ENCODE measurements at places on chromosomes 13 and 19. TPM values are rescaled to one million over a fixed set of nuclear protein-coding genes. Genes with fewer than 3 reads are reported as not detected.

DNA sequence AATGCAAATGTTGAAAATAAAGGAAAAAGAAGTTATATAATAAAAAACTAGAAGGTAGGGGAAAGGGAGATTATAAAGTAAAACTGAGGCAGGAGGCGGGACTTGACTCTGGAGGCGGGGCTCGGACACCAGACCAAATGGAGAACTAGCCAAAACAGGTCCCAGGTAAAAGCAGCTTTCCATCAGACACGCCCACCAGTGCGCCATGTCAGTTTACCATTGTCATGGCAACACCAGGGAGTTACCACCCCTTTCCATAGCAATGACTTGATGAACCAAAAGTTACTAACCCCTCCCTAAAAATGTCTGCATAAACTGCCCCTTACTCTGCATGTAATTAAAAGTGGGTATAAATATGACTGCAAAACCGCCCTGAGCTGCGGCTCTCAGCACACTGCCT lies 70.9 kb downstream of the PEPD start:
- H3K4me1 ChIP-seq = no peaks in the 10 kb centered on the region
- DNase-seq = no peak
- H3K27me3 ChIP-seq = no peaks in the 10 kb centered on the region
- H3K4me3 ChIP-seq = no peak overlapping the region
- H3K36me3 ChIP-seq = no peaks in the 10 kb centered on the region

- no peaks in the 10 kb centered on the region for H3K27me3 ChIP-seq
- DNase-seq = no peak
- H3K36me3 ChIP-seq = peaks cover 5% of the 10 kb centered on the region
- H3K4me3 ChIP-seq = no peak overlapping the region
These were observed 108.6 kb downstream of the PIBF1 start for GRCh38 chr13:72890546-72890945.

DNA sequence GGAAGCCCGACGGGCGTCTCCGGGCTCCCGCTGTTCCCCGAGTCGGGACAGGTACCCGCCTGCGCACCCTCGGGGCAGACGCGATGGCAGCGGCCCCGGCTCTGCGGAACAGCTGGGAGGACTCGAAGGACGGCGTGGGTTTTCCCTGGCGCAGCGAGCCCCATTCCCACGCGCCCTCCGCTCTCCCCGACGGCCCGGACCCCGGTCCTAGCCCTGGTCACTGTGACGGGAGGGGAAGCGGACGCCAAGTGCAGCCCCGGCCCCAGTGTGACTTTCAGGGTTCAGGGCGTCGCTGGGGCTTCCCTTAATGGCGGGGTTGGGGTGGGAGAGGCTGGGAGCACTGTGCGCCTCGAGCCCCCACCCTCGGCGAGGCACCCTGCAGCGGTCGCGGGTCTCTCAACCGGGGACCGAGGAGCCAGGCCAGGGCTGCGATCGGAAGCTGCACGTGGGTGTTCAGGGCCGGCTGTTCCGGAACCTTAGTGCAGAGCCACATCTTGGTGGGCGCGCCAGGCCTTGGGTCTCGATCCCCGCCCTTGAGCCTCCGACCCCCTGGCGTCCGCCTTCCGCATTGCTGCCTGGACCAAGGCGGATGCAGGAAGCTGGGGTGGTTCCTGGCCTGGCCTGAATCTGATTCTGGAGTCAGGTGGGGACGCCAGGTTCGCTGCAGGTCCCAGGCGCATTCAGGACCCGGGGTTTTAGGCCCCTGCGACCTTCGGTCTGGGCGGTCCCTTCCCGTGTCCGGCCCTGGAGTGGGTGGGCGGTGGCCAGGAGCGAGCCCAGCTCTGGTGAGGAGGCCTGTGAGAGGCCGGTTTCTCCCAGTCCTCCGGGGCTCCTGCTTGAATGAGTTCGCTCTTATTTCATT lies 3.5 kb downstream of the LGALS7B start:
- no peaks in the 10 kb centered on the region for H3K4me1 ChIP-seq
- no peak for DNase-seq
- H3K27ac ChIP-seq = peak overlapping the region; percentile 80
- H3K4me3 ChIP-seq = peak overlapping the region; percentile 7
- no peaks in the 10 kb centered on the region for H3K36me3 ChIP-seq

- H3K4me3 ChIP-seq = no peak overlapping the region
- H3K27ac ChIP-seq = no peak overlapping the region
- DNase-seq = no peak
- no peaks in the 10 kb centered on the region for H3K27me3 ChIP-seq
These were observed 16.2 kb upstream of the ZNF544 start for GRCh38 chr19:58212336-58213074.

- no peaks in the 10 kb centered on the region for H3K27me3 ChIP-seq
- no peaks in the 10 kb centered on the region for H3K4me1 ChIP-seq
- no peak overlapping the region for H3K4me3 ChIP-seq
- no peaks in the 10 kb centered on the region for H3K36me3 ChIP-seq
- H3K27ac ChIP-seq = no peak overlapping the region
These were observed 38.1 kb downstream of the PSG5 start for GRCh38 chr19:43148233-43148632.

DNA sequence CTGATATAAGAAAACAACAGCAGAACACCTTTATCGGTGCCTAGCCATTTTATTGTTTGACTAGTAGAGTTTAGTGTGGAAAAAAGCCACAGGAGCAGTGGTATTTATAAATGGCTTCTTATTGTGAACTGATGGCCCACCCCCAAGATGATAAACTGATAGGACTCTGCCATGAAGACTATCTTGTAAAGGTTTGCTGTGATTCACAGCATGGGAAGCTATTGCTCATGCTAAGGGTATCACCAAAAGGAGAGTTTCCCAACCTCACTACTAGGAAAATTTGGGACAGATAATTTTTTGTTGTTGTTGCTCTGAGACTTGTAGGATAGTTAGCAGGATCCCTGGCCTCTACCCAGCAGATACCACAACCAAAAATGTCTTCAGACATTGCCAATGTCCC lies 12.0 kb upstream of the SLC7A1 start:
- H3K4me3 ChIP-seq = no peak overlapping the region
- no peaks in the 10 kb centered on the region for H3K4me1 ChIP-seq
- no peaks in the 10 kb centered on the region for H3K36me3 ChIP-seq
- DNase-seq = no peak

DNA sequence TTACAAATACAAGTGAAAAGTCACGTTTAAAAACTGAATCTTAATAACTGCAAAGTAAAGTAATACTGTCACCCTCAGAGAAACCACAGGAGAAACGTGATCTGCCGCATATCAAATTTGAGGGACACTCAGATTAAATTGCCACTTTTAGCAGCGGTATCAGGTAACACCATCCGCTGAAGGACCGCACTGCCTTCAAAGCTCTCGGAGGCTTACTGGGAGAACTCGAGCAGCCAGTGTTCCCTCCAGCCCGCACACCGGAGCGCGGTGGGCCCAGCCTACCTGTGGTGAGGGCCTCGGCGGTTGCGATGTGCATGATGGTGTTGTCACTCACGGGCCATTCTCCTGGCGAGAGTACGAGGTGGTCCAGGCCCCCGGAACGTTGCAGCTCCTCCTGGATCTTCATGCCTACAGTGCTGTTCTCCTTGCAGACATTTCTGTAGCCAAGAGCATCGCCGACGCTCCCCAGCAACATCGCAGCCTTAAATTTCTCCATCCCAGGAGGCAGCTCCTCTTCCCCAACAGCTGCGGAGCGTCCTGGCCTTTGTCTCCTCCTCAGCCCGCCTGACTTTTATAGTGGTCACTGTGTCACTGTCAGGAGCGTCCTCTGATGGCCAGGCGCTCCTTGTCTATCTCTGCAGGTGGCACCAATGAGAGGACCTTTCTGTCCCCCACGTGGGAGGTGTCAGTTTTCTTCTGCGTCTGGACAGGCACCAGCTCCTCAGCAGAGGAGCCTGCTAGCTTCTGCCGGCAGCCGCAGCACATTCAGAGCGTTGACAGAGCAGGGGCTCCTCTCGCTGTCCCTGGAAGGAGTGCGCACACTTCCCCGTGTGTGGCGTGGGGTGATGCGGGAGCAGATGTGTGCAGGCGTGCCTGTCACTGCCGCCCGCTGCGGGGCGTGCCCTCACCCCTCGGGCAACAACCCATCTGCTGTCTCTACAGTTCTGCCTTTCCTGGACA lies at the start of gene ADPRHL1:
TSS of gene ADPRHL1 (minus strand) at position 547 of the 960 bp plus-strand sequence. CDS start at position 496, 51 bp downstream.
- H3K36me3 ChIP-seq = no peaks in the 10 kb centered on the region
- no peak within 1 kb of the TSS for H3K27ac ChIP-seq
- H3K27me3 ChIP-seq = no peaks in the 10 kb centered on the region
- H3K4me3 ChIP-seq = no peak within 1 kb of the TSS
- H3K4me1 ChIP-seq = no peaks in the 10 kb centered on the region
- no peak for DNase-seq

- no peaks in the 10 kb centered on the region for H3K4me1 ChIP-seq
- H3K36me3 ChIP-seq = peaks cover 4% of the 10 kb centered on the region
- H3K4me3 ChIP-seq = no peak overlapping the region
- no peak overlapping the region for H3K27ac ChIP-seq
- DNase-seq = no peak
These were observed 2.9 kb upstream of the YJEFN3 start for GRCh38 chr19:19525611-19526380.

- DNase-seq = peak; percentile 95
- no peaks in the 10 kb centered on the region for H3K36me3 ChIP-seq
- H3K27ac ChIP-seq = peak overlapping the region; percentile 97
- no peaks in the 10 kb centered on the region for H3K27me3 ChIP-seq
- H3K4me3 ChIP-seq = peak overlapping the region; percentile 59
- H3K4me1 ChIP-seq = peaks cover 12% of the 10 kb centered on the region
These were observed 22.5 kb upstream of the NFIC start for GRCh38 chr19:3343619-3344502.

DNA sequence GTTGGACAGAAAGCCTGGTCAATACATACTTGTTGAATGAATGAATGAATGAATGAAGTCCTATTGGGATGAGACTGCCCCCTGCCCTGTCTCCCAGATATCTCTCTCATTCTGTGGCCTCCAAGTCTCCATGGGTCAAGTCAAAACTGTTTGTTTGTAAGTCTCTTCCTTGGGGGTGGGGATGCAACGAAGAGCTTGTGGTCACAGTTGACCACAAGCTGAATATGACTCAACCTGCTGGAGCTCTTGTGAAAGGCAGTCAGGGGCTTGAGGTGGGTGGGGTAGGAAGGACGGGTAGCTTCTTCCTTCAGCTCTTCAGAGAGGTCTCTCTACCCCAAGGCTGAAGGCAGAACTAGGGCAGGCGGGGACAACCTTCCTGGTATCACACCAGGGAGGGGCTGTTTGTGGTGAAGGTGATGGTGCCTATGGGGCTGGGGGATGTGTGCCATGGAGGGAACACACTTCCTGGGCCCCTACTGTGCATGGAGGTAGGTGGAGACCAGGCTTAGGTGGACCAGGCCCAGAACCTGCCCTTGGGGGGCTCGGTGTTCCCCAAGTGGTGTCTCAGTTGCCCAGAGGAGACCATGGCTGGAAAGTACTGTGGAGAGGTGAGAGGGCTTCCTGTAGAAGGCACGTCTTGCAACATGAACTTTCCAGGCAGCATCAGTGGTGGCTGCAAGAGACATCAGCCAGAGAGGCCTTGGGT lies 8.0 kb downstream of the MYO1F start:
- H3K27ac ChIP-seq = no peak overlapping the region
- H3K27me3 ChIP-seq = no peaks in the 10 kb centered on the region
- no peaks in the 10 kb centered on the region for H3K36me3 ChIP-seq

- H3K4me1 ChIP-seq = no peaks in the 10 kb centered on the region
- no peaks in the 10 kb centered on the region for H3K27me3 ChIP-seq
- DNase-seq = no peak
- H3K27ac ChIP-seq = no peak overlapping the region
- H3K36me3 ChIP-seq = no peaks in the 10 kb centered on the region
- no peak overlapping the region for H3K4me3 ChIP-seq
These were observed 349.3 kb upstream of the SPRY2 start for GRCh38 chr13:80690208-80690607.

DNA sequence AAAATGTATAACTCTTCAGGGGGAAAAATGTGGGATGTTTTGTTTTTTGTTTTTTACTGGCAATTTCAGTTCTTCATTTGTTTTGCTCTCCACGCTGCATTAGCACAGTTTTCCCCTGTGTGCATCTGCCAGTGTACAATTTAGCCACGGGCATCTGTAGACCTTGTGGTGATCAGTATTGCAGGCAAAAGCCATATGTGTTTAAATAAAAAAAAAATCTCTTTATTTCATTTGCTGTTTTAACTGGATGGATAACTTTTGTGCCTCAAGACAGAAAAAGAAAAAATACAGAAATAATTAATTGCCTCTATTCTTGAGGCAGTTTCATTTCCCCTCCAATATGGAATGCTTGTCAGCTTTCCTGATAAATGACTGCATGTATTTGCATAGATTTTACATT lies 7.9 kb upstream of the MAB21L1 start:
- no peaks in the 10 kb centered on the region for H3K36me3 ChIP-seq
- H3K27ac ChIP-seq = no peak overlapping the region
- H3K4me3 ChIP-seq = no peak overlapping the region

Gene ACP5
- 101 TPM for total RNA-seq

Gene LRRC25
- 3.9 TPM for total RNA-seq

Gene CGB5
- total RNA-seq = not detected

Gene C13orf46
- 0.16 TPM for total RNA-seq

Gene AMER2
- total RNA-seq = 9.1 TPM

Gene GTF2F2
- total RNA-seq = 23.4 TPM

Gene CYP2A6
- not detected for total RNA-seq

All from breast epithelium (tissue), 4 donors.